ENCODE measurements at places on chromosomes 11 and 22. TPM values are rescaled to one million over a fixed set of nuclear protein-coding genes. Genes with fewer than 3 reads are reported as not detected.

Gene PRR33
- total RNA-seq, result not detected

Gene SLC25A18
- total RNA-seq, result 0.50 TPM

Gene VPREB1
- total RNA-seq, result not detected

DNA sequence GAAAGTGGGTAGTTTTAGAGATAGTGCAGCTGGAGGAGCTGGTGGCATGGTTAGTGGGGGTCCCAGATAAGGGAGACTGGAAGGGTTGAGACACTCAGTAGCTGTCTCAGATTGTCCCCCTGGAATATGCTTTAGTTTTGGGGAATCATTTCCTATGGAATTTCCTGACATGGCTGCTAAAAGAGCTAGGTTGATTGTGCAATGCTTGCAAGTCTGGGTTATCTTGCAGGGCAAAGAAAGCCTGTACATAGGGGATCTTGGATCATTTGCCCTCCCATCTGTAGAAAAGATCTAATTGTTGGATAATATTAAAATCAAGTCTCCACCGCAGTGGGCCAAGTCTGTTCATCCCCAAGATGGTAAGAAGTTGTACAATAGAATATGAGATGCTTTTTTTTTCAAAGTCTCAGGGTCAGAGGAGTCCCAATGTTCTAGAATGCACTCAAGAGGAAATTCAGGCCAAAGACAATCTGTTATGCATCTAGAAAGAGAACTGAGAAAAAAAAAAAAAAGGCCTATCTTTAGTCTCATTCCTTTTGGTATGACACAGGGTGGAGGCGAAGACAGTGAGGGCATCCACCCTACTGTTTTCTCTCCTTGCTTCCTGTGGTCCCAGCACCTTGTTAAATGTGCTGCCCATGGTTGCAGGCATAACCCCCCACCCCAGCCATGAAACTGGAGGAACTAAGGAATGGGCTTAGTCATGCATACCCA lies 20.2 kb downstream of the MS4A6E start:
- no peaks in the 10 kb centered on the region for H3K4me1 ChIP-seq
- H3K36me3 ChIP-seq, result no peaks in the 10 kb centered on the region
- DNase-seq, result no peak
- no peak overlapping the region for H3K4me3 ChIP-seq
- no peak overlapping the region for H3K27ac ChIP-seq

GRCh38 chr11:20596205-20597153 lies 2.9 kb upstream of the SLC6A5 start:
- H3K36me3 ChIP-seq, result no peaks in the 10 kb centered on the region
- DNase-seq, result no peak
- H3K4me3 ChIP-seq, result no peak overlapping the region
- no peak overlapping the region for H3K27ac ChIP-seq
- H3K27me3 ChIP-seq, result peaks cover 75% of the 10 kb centered on the region
- H3K4me1 ChIP-seq, result peaks cover 5% of the 10 kb centered on the region

GRCh38 chr11:85627332-85627997 lies at the start of gene DLG2:
DLG2 (minus strand) TSS chr11:85627344.
- DNase-seq, result no peak
- H3K27me3 ChIP-seq, result no peaks in the 10 kb centered on the region
- peak within 1 kb of the TSS; percentile 89 for H3K27ac ChIP-seq

GRCh38 chr11:129146191-129146590 lies 45.9 kb downstream of the ARHGAP32 start:
- no peak for DNase-seq
- H3K27ac ChIP-seq, result no peak overlapping the region
- H3K27me3 ChIP-seq, result no peaks in the 10 kb centered on the region

DNA sequence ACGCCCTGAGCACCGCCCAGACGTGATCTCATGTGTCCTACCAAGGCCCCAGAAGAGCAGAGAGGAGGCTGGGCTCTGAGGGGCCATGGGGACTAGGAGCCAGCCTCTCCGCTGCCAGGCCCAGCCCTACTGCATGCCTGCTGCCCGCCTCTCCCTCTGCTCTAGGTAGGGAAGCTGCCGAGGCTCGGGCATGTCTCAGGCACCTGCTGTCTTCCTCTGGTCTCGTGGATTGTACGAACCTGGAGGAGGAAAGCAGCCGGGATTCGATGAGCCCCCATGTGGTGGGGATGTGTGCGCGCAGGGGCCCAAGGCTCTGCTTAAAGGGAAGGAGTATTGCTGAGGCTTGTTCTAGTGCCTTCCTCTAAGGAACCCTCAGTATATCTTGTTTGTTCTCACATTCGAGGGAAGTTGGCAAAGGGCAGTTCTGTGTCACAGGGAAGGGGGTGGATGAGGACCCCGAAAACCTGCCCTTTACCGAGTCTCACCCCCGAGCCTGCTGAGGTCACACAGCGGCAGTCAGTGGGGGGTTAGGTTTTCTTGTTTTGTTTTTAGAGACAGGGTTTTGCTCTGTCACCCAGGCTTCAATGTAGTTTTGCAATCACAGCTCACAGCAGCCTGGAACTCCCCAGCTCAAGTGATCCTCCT lies 21.2 kb downstream of the DAGLA start:
- no peak for DNase-seq
- H3K27me3 ChIP-seq, result no peaks in the 10 kb centered on the region
- no peaks in the 10 kb centered on the region for H3K36me3 ChIP-seq
- H3K4me1 ChIP-seq, result peaks cover 65% of the 10 kb centered on the region

DNA sequence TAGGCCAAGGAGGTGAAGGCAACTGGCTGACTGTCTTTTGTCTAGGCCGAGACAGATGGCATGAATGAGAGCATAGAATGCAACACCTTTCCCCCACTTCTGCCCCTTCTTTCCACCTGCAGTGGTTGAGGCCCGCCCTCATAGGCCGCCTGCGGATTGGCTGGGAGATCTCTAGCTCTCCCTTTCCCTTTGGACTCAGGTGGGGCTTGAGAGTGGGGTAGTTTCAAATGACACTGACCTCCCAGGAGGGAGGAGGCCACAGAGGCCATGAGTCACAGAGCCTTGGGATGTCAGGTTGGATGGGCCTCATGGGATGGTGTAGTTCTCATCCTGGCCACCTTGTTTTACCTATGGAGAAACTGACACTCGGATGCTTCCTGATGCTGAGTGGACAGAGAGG lies 9.1 kb downstream of the MICAL2 start:
- DNase-seq, result no peak
- peaks cover 4% of the 10 kb centered on the region for H3K36me3 ChIP-seq

GRCh38 chr11:94897330-94897768 lies 76.0 kb downstream of the CWC15 start:
- no peaks in the 10 kb centered on the region for H3K36me3 ChIP-seq
- H3K27ac ChIP-seq, result no peak overlapping the region
- H3K4me3 ChIP-seq, result no peak overlapping the region
- DNase-seq, result no peak

DNA sequence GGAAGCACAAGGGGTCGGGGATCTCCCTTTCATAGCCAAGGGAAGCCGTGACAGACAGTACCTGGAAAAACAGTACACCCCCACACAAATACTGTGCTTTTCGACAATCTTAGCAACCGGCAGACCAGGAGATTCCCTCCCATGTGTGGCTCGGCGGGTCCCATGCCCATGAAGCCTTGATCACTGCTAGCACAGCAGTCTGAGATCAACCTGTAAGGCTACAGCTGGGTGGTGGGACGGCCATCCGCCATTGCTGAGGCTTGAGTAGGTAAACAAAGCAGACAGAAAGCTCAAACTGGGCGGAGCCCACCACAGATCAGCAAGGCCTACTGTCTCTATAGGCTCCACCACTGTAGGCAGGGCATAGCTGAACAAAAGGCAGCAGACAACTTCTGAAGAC lies 180.2 kb upstream of the SOX6 start:
- H3K27ac ChIP-seq, result no peak overlapping the region
- no peaks in the 10 kb centered on the region for H3K27me3 ChIP-seq
- H3K4me1 ChIP-seq, result no peaks in the 10 kb centered on the region
- H3K36me3 ChIP-seq, result no peaks in the 10 kb centered on the region
- DNase-seq, result no peak

GRCh38 chr22:31905356-31905755 lies 39.0 kb upstream of the YWHAH start:
- H3K36me3 ChIP-seq, result peaks cover 50% of the 10 kb centered on the region
- DNase-seq, result no peak
- H3K27me3 ChIP-seq, result no peaks in the 10 kb centered on the region
- no peaks in the 10 kb centered on the region for H3K4me1 ChIP-seq

- peaks cover 8% of the 10 kb centered on the region for H3K4me1 ChIP-seq
- no peaks in the 10 kb centered on the region for H3K27me3 ChIP-seq
- H3K4me3 ChIP-seq, result no peak overlapping the region
- no peaks in the 10 kb centered on the region for H3K36me3 ChIP-seq
- DNase-seq, result no peak
Measured at GRCh38 chr11:123233975-123234334, 38.9 kb upstream of the CLMP start.

DNA sequence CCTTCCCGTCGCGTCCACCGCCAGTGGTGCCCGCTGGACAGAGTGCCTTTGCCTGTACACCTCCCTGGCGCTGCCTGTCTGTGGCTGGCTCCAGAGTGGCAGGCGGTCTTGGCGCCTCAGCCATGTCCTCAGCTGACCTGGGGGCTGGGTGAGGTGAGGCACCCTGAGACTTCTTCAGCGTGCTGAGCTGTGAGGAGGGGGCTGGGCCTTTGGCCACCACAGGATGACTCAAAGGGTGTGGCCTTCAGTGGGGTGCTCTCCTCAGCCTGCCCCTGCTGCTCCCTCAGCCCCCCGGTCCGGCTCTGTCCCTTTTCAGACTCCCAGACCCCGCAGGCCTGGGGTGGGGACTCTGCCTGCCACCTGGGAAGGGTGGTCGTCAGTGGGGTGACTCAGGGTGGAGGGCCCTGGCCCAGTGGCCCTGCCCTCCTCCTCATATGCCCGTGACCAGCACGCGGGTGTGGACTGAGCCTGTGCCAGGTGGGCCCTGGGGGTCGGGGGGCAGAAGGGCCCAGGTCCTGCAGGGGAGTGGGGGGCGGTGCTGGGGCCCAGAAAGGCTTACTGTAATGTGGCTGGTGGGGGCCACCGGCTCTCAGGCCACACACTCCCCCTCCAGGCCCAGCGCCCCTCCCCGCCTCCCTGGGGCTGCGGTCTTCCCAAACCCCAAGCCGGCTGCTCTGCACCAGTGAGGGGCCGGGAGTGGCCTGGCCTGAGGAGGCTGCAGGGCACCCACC lies 15.9 kb downstream of the CRELD2 start:
- H3K4me1 ChIP-seq, result peaks cover 83% of the 10 kb centered on the region
- DNase-seq, result peak; percentile 88
- H3K36me3 ChIP-seq, result no peaks in the 10 kb centered on the region
- H3K27me3 ChIP-seq, result peaks cover under 1% of the 10 kb centered on the region
- peak overlapping the region; percentile 99 for H3K27ac ChIP-seq
- peak overlapping the region; percentile 66 for H3K4me3 ChIP-seq

GRCh38 chr11:73177380-73177777 lies 35.3 kb upstream of the FCHSD2 start:
- no peaks in the 10 kb centered on the region for H3K27me3 ChIP-seq
- peak overlapping the region; percentile 72 for H3K27ac ChIP-seq
- H3K36me3 ChIP-seq, result no peaks in the 10 kb centered on the region
- H3K4me3 ChIP-seq, result no peak overlapping the region
- H3K4me1 ChIP-seq, result peaks cover 30% of the 10 kb centered on the region

- H3K27ac ChIP-seq, result no peak overlapping the region
- no peak for DNase-seq
- H3K36me3 ChIP-seq, result no peaks in the 10 kb centered on the region
- H3K27me3 ChIP-seq, result no peaks in the 10 kb centered on the region
Measured at GRCh38 chr11:128359515-128359914, 227.8 kb downstream of the ETS1 start.
